SJCRH30 (cell line): ENCODE measurements at places on chromosomes 1 and 21. TPM values are rescaled to one million over a fixed set of nuclear protein-coding genes. Genes with fewer than 3 reads are reported as not detected.

The TRABD2B gene
- total RNA-seq = 1.1 and 1.3 TPM in 2 replicates

The OR2T33 gene
- not detected in 2 replicates for total RNA-seq

DNA sequence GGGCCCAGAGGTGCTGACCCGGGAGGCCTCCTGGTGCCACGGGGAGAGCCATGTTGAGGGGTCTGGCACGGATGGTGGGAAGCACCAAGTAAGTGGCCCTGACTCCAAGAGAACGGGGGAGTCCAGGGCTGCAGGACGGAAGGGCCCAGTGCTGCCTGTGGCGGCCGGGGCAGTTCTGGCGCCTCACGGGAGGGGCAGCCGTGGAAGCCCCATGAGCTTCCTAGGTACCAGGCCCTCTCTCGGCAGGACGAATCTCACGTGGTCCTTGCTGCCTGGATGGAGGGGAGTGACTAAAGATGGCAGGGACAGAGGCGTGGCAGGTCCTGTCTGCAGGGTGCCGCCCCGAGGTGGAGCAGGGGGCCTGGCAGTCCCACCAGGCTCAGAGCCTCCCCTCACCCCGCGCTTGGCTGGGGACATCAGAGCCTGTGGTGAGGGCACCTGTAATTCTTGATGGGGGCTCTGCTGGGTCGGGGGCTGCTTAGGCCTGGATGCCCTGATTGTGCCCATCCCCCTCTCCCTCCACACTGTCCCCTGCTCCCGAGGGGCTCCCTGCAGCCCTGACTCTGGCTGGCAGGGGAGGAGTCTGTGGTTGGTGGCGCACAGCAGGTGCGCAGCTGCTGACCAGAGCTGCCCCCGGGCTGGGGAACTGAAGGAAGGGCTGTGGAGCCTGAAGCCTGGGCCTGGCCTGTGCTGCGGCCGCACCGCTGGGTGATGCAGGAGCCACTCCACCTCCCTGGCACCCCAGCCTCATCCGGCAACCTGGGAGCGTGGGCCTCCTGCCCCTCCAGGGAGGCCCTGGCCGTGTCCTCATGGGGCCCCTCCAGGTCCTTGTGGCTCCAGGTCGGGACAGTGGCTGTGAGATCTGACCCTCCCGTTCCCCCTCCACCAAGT, 31.4 kb downstream of the POFUT2 start:
- DNase-seq = peak; percentile 79

DNA sequence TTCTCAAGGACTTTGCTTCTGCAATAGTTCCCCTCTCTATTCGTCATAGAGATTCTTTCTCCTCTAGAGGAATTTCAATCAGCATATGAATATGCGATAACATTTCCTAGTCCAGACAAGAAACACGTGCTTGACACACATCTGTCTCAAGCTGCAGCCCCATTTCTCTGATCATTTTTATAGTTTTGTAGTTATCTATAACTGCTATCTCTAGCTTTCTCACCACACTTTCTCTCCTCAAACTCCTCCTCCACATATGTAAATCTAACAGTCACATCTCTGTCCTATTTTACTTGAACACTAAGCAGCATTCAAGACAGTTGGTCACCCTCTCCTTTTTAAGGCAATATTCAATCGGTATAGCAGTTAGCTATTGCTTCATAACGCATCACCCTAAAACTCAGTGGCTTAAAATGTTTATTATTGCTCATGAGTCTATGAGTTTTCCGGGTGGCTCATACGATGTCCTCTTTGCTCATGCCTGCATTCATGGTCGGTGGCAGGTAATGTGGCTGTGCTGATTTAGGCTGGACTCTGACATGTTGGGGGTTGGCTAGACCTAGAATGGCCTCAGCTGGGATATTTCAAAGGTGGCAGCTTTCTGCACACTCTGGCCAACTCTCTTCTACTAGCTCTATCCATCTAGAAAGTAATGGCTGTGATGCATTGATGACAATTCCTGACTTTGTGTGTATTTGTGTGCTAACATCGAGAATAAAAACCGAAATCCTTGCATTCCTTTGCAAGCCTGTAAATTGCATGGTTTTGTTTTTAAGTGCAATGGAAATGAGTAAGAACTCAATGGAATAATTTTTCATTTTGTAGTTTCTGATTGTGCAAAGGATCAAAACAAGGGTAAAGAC, 20.6 kb downstream of the ATP6V1G3 start:
- no peak for DNase-seq

DNA sequence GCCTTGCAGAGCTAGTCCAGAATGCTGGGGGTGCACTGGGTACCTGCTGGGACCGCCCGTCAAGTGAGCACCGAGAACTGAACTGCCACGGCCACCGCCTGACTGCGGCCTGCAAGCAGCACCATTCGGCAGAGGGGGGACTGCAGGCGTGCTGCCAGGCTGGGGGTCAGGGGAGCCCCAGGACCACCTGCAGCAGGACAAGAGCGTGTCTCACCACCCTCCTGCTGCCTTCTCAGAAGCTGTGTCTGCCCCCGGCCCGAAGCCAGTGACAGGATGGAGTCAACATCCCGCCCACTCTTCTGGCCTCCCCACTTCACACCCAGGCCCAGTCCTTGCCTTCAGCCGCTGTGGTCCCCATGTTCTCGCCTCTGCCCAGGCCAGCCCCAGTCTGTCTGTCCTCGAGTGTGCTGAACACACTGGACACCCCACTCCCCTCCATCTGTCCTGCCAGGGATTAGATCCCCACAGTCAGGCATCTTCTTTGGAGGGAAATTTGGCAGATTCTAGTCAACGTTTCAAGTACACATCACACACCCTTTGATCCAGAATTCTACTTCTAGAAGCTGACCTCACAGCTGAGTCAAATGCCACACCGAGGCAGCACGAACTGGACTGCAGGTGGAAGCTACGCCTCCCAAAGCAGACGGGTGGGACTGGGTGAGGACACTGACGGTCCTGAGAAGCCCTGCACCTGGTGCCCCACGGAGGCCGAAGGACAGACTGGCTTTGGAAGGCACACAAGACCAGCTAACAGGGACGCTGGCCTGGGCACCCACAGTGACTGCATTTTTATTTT, 26.0 kb downstream of the PTTG1IP start:
- DNase-seq = no peak

GRCh38 chr1:180141381-180141934, 13.2 kb upstream of the QSOX1 start:
- no peak for DNase-seq
